Fibroblast of skin of abdomen (primary cell): ENCODE measurements at places on chromosomes 6 and 20.

GRCh38 chr6:93182938-93183479 is 236.3 kb downstream of the EPHA7 start:
- DNase-seq = no peak

- no peak for DNase-seq
Measured at GRCh38 chr6:167115054-167115453, 7.8 kb upstream of the CCR6 start.

GRCh38 chr20:35329435-35330139 is 37.4 kb upstream of the FAM83C start:
- DNase-seq = peak; percentile 43

GRCh38 chr6:126753606-126754005 is 364.9 kb upstream of the RSPO3 start:
- DNase-seq = peak; percentile 42

- no peak for DNase-seq
Measured at GRCh38 chr6:133594652-133595110, 294.2 kb upstream of the TCF21 start.
